Activated naive CD4-positive, alpha-beta T cell (primary cell): ENCODE measurements at places on chromosomes 13 and 19.

- DNase-seq = no peak
Measured at GRCh38 chr19:31214997-31215396, 134.2 kb downstream of the TSHZ3 start.

- no peak for DNase-seq
Measured at GRCh38 chr19:22620912-22621311, 13.2 kb upstream of the ZNF492 start.

DNA sequence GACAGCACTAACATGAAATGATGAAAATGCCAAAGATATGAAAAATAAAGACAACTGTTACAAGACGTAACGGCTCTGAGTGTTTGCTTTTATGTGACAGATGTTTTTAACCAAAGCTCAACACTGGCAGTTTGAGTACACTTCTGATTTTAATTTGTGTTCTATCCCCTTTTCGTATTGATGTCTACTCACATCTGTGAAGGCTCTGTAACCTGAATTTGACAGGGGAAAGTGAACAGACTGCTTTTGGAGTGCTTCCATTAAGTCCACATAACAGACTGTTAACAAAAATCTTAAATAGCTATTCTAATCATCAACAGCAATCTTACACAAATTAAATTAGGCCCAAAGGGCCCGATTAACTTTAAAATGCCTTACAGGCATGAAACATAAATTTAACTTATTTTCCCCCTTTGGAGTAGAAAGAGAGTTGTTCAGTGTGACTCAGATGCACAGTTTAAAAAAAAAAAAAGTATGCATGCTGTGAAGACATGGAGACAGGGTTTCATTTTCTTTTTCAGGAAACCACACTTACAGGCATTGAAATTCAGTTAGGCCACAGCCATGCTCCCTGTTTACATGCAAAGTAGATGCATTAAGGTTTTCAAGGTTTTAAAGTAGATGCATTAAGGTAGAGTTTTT, 16.3 kb upstream of the RNASEH2B start:
- DNase-seq = no peak

DNA sequence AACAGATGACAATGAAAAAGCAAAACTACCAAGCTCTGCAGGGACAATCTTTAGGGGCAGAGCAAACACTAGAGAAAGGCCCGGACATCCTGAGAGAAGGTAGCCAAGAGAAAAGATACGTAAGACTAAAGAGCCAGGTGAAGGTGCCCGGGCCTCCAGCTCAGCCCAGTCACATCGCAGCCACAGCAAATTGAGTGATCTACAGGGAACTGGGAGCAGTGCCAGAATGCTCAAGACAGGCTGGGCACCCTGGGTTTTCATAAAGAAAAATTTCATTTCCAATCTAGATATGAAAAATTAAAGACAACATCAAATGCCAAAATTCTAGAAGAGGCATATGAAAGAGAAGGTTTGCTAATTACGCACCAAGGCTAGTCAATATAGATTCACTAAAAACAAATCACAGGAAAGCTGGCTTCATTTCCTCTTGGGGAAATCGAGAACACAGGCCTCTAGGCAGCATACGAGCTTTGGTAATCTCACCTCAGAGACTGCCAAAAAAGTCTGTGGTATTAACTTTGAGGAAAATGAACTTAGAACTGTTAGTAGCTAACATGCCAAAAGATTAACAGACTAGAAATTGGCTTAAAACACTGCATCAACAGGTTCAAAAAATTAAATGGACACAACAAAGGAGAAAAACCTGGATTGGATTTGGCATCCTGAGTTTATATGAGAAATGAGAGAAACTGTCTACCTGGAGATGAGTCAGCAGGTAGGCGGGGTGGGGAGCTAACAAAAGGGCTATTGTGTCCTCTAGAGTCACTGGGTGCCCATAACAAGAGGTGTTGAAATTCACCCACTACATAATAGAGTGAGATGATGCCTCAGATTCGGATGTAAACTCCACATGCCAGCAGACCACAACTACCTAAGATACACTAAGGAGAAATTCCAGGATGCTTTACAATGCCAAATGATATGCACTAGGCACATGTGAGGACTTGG, 6.6 kb downstream of the ANKRD10 start:
- DNase-seq = no peak

GRCh38 chr19:3171894-3172672, 6.5 kb upstream of the S1PR4 start:
- DNase-seq = no peak

DNA sequence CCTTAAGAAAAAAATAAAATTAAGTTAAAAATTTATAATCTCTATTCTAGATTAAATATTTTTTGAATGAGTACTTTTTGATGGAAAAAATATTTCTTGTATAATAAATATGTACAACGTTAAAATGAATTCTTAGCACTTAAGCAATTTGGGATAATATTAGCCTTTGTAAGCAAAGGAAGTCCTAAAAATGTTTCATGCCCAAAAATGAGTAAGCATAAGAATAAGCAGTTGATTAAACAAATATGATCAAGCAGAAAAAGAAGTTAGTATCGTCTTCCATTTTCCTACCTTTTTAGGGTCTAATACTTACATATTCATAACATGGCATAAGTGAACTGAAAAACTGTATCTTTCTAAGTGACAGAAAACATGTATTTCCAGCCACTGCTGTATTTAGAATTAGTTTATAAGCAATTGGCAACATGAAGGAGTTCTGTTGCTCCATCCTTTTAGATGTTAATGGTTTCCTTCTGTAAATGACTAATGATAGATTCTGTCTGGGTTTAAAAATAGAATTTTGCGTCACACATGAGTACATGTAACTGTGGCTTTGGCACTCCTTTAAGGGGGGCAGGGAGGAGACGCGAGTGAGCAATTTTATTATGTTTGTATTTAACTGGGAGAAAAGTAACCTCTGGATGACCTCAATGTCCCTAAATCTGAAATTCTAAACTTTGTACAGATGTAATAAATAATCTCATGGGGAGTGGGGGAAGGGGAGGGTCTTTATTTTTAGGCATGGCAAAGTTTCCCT, 237.4 kb downstream of the RGCC start:
- no peak for DNase-seq

DNA sequence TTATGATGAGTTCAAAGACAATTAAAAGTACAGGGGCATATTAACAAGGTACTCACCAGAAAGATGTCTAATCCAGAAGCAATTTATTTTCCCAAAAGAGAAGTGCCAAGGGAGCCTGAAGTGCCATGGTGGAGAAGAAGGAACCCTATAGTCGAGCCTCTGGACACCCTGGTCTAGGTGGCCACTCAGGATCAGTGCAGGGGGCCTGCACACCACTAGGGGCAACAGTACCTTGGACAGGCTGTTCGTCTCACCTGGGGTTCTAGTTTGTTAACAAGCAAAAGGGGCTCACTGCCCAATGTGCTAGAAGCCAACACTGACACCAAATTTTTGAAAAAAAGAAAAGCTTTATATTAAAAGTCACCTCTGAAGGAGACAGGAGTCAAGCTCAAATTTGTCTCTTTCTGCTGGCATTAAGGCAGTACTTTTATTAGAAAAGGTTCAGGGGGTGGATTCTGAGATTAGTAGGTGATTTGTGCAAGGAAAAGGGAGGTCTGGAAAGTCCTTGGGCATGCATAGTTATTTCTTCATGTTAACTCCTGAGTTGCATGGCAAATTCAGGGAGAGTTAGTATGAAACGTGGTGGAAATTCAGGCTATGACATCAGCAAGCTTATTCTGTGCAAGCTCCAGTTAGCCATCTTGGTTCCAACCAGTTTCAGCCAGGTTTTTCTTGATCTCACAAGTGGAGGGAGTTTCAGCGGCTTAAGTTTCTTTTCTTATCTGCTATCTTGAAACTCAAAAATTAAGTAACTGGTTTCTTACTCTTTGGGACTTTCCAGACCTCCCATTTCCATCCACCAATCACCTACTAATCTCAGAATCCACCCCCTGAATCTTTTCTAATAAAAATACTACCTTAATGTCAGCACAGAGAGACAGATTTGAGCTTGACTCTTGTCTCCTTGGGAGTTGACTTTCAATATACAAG, 884 bp upstream of the CBY2 start:
- DNase-seq = no peak
